ENCODE measurements at places on chromosomes 12 and 14.

GRCh38 chr14:23442721-23443356 is 7.4 kb upstream of the MYH7 start:
- DNase-seq = no peak

DNA sequence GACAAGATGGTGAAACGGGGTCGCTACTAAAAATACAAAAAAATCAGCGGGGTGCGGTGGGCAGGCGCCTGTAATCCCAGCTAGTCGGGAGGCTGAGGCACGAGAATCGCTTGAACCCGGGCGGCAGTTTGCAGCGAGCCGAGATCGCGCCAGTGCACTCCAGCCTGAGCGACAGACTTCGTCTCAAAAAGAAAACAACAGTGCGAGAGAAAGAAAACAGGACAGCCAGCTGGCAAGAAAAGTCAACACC is 633 bp upstream of the RNU4-2 start:
- DNase-seq = peak; percentile 2

- DNase-seq = no peak
Measured at GRCh38 chr12:62003701-62004100, 256.5 kb upstream of the USP15 start.

GRCh38 chr12:103647267-103647666 is 60.2 kb downstream of the STAB2 start:
- no peak for DNase-seq

DNA sequence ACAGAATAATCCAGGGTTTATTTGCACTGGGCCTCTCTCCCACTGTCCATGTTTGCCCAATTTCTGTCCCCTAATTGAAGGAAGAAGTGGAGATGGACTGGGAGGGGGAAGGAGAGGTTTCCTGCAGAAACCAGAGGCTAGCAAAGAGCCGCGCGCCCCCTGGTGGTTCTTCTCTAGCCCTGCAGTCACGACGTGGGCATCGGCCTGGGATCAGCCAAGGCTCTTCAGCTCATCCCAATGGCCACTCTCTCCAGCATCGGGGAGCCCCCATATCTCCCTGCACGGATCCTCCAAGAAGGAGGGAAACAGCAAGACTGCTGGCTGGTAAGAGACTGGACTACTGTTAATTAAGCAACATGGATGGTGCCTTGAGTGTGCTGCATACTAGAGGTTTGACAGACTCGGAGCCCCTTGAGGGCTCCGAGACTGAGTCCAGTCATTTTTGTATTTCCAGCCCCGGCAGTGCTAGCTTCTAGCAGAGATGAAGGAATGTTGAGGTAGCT is 18.7 kb downstream of the ZBTB39 start:
- DNase-seq = no peak

- DNase-seq = no peak
Measured at GRCh38 chr14:37546621-37547447, 48.2 kb downstream of the FOXA1 start.

DNA sequence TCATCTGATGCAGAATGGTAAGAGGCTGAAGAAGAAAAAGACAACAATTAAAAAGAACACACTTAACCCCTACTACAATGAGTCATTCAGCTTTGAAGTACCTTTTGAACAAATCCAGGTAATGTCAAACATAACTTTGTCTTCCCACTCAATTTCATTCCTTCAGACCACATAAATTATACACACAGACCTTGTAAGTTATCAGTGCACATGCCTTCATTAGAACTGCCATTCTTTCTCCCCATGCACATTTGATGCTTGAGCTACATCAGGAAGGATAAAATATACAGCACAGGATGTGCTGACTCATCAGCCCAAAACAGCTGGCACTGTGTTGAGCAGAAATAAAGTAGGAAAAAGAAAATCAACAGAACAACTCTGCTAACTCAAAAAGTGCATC is 246.7 kb downstream of the PAWR start:
- DNase-seq = no peak

DNA sequence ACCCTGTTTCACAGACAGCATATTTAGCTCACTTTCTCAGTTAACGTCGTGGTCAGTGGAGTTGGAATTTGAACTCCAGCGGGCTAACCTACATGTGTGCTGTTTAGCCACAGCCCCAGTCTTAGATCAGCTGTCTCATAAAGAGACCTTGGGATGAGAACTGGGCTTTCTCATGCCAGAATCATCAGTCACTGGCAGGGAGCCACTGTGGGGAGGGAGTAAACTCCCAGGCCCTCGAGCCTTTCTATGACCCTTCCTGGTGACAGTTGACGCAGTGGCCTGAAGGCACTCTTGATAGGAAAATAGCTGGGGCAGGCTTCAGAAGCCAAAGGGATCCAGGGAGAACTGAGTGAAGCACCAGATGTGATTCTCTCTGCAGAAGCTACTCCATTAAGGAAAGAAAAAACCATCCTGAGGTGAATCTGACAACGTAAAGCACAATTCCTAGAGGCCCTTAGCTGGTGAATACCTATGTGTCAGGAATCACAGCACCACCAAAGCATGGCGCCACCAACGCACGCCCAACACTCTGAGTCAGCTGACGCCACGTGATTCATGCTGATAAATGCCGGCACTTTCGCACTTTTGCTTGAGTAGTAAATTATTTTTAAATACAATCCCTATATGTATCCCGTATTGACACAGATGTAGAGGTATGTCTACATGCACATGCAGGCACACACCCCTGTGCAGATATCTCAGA is 279.6 kb upstream of the TMEM132C start:
- no peak for DNase-seq

GRCh38 chr14:56759633-56760032 is 50.6 kb downstream of the OTX2 start:
- no peak for DNase-seq

GRCh38 chr14:82854901-82855300 is 1321.2 kb upstream of the SEL1L start:
- no peak for DNase-seq

GRCh38 chr12:63965936-63966605 is 121.6 kb downstream of the SRGAP1 start:
- DNase-seq = no peak

DNA sequence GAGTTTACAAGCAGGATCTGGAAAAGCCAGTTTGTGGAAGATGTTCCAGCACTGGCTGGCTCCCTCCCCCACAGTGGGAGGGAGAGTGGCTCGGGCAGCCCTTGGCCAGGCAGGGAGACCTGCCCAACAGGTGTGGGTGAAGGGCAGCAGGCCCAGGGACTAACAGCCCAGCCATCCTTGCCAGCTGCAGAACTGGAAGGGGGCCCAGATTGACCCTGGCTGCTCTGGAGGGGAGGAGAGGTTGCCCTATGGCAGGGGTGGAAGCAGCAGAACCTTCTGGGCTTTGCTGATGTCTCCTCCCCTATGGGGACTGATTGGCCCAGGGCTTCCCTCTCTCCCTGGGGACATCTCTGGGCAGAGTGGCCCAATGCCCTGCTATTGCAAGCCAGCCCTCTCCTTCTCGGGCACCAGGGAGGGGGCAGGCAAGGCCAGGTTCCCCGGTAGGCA is 20.5 kb downstream of the IRF2BPL start:
- no peak for DNase-seq

GRCh38 chr12:56193025-56193578 is 3.8 kb upstream of the SMARCC2 start:
- DNase-seq = peak; percentile 78

DNA sequence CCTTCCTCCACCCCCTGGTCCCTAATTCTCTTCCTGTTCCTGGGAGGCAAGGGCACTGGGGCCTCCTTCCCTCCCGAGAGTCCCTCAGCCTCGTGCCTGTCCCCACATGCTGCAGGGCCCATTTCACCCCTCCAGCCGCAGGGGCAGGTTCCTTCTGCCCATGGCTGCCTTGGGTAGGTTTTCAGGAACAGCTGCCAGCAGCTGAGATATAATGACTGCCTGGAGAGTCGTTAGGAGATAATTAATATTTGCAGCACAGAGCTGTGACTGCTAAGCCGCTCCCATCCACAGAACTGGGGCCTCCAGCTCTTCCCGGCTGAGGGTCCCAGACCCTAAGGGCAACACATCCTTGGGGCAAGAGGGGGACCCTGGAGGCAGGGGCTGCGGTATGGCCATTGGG is 211.9 kb upstream of the LHX5 start:
- no peak for DNase-seq

DNA sequence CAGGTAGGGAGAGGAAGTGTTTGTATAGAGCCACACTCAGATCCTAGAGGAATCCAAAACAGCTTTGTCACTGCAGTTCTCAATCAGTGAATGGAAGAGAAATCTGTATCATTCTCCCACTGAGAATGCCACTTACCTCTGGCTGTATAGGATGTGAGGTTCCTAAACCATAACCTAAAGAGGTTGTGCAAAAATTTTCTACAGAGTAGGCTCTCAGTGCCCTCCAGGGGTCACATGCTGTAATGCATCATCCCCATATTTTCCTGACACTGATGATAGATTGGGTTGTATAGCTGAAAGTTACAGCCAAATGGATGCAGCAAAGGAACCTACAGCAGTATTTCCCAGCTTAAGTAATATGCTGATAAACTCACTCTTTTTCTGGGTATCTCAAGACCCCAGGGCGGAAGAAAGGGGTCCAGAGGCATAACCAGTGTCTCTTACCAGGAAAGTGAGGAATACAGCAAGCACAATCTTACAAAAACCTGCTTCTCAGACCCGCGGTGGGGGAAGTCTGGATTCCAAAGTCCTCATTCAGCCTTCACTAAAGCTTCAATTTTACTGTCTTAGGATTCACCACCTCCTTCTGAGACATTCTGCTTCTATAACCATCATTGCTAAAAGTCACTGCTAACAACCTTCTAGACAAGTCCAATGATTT is 3.8 kb downstream of the BCDIN3D start:
- no peak for DNase-seq

DNA sequence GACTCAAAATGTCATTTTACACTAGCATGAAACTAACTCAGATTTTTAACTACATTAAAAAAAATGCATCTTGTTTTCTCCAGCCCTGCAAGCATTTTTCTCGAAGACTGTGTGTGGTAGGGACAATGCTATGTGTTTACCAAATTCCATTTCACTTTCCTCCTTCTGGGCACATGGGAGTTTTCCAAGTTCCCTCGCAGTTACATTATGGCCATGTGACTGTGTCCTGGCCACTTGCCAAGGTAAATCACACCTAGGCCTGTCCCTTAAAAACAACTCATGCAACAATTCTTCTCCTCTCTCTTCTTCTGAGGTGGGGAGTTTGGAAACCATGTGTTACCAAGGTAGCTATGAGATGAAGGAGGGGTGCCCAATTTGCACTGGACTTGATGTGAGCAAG is 108.7 kb downstream of the SYT10 start:
- DNase-seq = no peak

- DNase-seq = peak; percentile 52
Measured at GRCh38 chr12:51269174-51270066, 795 bp downstream of the SMAGP start.

- no peak for DNase-seq
Measured at GRCh38 chr12:53660041-53660440, 15.8 kb downstream of the ATP5MC2 start.

DNA sequence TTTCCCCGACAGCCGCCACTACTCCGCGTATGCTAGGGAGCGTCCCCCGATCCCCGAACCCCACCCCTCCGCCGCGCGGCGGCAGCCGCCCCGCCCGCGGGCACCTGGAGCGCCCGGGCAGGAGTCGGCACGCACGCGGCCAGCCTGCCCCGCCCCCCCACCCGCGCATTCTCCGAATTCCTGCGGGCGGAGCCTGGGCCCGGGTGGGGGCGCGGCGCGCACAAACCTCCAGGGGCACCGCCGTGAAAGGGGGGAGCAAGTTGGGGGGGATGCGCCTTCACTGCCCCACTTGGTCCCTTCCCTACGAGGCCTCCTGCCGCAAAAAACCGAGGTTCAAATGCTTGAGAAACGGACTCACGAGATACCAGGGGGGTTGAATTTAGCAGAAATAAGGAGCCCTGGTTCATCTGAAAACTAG is 1.7 kb downstream of the AJUBA start:
- DNase-seq = peak; percentile 32

DNA sequence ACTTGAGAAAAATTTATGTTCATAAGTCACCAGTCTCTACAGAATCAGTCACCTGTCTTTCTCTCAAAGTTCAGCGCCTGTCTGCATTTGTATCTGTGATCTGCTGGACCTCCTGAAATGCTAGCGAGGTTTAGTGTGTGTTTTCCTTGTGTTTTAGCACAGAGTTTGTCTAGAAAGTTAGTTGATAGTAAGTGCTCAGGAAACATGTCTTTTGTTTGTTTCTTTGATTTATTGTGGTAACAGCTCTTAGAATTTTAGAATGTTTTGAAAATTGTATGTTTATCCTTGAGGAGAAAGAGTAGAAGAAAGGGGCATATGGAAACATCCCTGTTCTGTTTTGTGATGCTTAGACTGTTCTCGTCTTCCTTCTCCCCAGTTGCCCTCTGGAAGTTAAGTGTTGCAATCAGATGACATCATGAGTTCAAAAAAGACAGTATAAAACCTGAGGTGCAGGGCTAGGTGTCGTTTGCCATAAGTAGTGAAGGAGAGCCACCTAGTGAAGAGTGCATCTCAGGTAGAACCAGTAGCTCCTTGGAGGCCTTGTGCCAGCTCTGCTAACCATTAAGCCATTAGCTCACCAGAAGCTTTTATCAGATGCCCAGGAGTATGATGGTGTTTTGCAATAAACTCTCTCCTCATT is 44.8 kb downstream of the FBXW8 start:
- no peak for DNase-seq

DNA sequence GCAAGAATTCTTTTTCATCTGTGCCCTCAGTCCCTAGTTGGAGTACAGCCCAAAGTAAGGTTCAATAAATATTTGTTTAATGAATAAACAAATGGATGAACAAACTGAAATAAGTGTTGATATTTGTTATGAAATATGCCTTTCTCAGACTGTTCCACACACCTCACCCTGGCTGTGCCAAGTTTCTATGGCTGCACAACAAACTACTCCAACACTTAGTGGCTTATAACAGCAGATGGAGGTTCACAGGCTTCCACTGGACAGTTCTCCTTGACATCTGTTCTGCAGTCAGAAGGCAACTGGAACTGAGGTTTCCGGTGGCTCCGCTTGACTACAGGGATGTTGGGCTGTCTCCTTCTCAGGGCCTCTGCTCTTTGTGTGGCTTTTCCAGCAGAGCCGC is 197.1 kb downstream of the RGS6 start:
- DNase-seq = no peak

DNA sequence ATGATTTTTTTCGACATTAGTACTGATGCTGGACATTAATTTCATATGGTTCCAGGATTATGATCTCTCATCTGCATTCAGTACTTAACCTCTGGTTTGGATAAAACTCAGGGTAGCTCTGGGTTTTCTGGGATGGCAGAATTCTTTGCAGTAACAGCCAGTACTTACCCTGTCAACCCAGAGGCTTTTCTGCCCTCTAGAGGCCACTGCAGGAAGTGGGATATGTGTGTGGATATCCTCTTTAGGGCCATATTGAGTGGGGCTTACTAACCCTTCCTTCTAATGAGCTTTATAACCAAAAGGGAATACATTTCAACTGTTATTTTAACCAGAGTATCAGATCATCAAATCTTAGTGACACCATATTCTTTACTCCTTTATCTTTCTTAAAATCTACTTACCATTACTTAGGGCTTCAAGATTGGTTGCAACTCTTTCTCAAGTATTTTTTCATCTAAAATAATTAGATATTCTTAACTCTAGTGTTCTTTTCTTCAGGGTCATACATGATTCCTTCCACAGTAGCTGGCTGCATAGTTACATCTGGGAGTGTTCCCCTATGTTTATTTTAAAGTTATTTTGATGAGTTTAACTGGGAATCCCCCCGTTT is 488.0 kb upstream of the STXBP6 start:
- no peak for DNase-seq

- DNase-seq = no peak
Measured at GRCh38 chr14:69539631-69540410, 34.9 kb downstream of the CCDC177 start.

Measured in stimulated activated CD4-positive, alpha-beta T cell treated with anti-CD3 and anti-CD28 coated beads, TNF-alpha, amount 100 ng/mL, for 24 hours (primary cell).